Naive thymus-derived CD8-positive, alpha-beta T cell (primary cell): ENCODE measurements at places on chromosomes 1 and 21. TPM values are rescaled to one million over a fixed set of nuclear protein-coding genes. Genes with fewer than 3 reads are reported as not detected.

GRCh38 chr1:27864264-27864895 is 8.0 kb upstream of the THEMIS2 start:
- H3K4me1 ChIP-seq: peaks cover 66% of the 10 kb centered on the region
- peak overlapping the region; percentile 45 for H3K4me3 ChIP-seq
- H3K27me3 ChIP-seq: no peaks in the 10 kb centered on the region
- no peak for DNase-seq

ITGB2 gene
- 549 TPM for polyA plus RNA-seq

PLA2G2C gene
- polyA plus RNA-seq: not detected

TINAGL1 gene
- not detected for polyA plus RNA-seq

DNA sequence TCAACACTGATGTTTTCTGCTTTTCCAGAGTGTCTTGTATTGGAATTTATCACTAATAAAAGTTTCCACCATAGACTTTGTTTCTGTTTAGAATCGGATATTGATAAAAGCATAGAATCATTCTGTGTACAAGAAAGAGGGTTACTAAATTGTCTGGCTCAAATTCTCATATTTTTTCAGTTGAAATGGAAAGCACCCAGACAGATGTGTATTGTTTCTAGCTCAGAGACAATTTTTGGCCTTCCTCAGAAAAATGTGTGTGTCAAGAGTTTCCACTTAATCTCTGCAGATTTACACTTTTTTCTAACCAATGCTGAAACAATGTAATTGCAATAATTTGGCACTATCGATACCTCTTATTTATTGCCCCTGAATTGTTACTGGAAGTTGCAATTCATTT is 20.2 kb downstream of the LHX9 start:
- DNase-seq: no peak
- no peak overlapping the region for H3K27ac ChIP-seq
- peaks cover 8% of the 10 kb centered on the region for H3K27me3 ChIP-seq
- H3K36me3 ChIP-seq: no peaks in the 10 kb centered on the region

CBR3 gene
- 11.6 TPM for polyA plus RNA-seq

GRCh38 chr1:85451236-85451830 is 13.6 kb downstream of the DDAH1 start:
- H3K4me1 ChIP-seq: no peaks in the 10 kb centered on the region
- H3K4me3 ChIP-seq: no peak overlapping the region
- H3K27me3 ChIP-seq: peaks cover 24% of the 10 kb centered on the region
- H3K36me3 ChIP-seq: no peaks in the 10 kb centered on the region
- H3K27ac ChIP-seq: no peak overlapping the region

GRCh38 chr1:221517961-221518360 is 223.9 kb downstream of the DUSP10 start:
- no peaks in the 10 kb centered on the region for H3K4me1 ChIP-seq
- DNase-seq: no peak
- no peaks in the 10 kb centered on the region for H3K36me3 ChIP-seq
- H3K4me3 ChIP-seq: no peak overlapping the region
- H3K27ac ChIP-seq: no peak overlapping the region

RHEX gene
- polyA plus RNA-seq: not detected

PDE4B gene
- 27.4 TPM for polyA plus RNA-seq

DNA sequence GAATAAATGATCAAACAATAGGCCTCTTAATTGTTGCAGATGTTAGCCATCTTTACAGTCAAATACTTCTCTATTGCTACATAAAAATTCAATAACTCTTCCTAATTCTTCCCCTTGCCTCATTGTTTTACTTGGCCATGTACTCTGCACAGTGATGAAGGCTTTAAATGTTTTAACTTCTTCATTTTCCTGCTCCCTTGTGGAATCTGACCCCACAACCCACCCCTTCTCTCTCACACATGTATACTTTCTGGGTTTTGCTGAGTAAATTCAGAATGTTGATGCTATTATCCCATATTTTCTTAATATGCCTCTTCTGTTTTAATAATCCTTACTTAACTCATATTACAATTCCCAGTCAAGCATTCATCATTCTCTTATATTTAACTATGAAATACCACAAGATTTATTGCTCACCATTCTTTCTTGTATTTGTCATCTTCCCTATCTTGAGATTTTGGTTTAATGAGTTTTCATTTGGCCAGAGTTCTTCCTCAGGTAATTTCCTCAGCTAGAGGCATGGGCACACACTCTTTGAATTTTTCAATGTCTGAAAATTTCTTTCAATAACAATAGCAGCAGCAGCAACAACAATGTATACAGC is 327.8 kb upstream of the USP24 start:
- H3K4me3 ChIP-seq: no peak overlapping the region
- no peaks in the 10 kb centered on the region for H3K4me1 ChIP-seq
- no peaks in the 10 kb centered on the region for H3K36me3 ChIP-seq
- no peak for DNase-seq
- H3K27ac ChIP-seq: no peak overlapping the region

CFAP74 gene
- not detected for polyA plus RNA-seq

DNA sequence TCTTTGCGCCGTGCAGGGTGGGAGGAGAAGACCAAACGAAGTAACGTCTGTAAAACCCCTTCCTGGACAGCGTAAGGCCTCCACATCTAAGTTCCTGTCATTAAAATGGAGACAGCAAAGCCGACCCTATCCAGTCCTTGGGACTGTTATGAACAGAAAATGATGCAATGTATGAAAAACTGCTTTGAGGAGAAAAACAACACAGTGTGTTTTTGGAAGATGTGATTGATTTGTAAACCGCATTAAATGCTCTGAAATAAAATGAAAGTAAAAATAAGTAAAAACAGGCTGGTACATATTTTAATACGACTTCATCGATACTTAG is 827 bp upstream of the URB1 start:
- no peak for DNase-seq
- H3K36me3 ChIP-seq: peaks cover 15% of the 10 kb centered on the region
- peak overlapping the region; percentile 87 for H3K4me3 ChIP-seq
- H3K27ac ChIP-seq: peak overlapping the region; percentile 69

GRCh38 chr1:145871994-145872924 is 13.4 kb upstream of the PIAS3 start:
- no peaks in the 10 kb centered on the region for H3K36me3 ChIP-seq
- peaks cover 8% of the 10 kb centered on the region for H3K27me3 ChIP-seq
- peak; percentile 54 for DNase-seq
- peak overlapping the region; percentile 75 for H3K27ac ChIP-seq

DNA sequence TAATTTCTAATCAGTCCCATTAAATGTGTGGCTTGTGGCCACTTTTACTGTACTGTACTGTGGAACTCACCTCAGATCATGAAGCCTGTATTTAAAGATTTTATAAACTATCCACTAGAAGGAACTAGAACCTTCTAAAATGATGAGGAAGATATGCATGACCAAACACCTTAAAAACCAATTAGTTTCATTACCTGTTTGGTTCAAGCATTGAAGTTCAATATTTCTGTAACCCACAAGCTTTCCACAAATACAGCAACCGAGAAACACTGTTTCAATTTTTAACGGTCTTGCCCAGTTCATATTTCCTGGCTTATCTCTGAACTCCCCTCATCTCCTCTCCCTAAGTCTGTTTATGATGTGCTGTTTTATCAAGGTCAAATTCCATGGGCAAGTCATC is 264.3 kb upstream of the PLD5 start:
- no peak overlapping the region for H3K27ac ChIP-seq
- peaks cover 30% of the 10 kb centered on the region for H3K27me3 ChIP-seq
- DNase-seq: no peak
- H3K4me1 ChIP-seq: no peaks in the 10 kb centered on the region
- no peak overlapping the region for H3K4me3 ChIP-seq
